ENCODE measurements at places on chromosomes 7 and 10.

DNA sequence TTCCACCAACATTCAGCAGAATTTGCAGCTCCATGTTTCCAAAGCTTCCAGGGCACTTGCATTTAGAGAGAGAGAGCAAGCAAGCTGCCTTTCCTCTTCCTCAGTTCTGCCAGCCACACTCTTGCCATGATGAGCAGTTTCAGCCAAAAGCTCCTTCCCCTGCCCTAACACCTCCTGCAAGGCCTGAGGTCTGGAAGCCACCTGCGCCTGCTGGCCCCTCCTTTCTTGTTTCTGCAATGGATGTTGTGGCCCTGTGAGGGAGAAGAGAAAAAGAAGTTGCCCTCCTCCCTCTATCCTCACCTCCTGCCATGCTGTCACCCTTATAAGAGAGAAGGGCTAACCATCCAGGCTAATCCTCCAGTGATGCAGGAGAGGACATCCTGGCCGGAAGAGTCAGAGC is 48.7 kb downstream of the IKZF1 start:
- DNase-seq, result no peak

DNA sequence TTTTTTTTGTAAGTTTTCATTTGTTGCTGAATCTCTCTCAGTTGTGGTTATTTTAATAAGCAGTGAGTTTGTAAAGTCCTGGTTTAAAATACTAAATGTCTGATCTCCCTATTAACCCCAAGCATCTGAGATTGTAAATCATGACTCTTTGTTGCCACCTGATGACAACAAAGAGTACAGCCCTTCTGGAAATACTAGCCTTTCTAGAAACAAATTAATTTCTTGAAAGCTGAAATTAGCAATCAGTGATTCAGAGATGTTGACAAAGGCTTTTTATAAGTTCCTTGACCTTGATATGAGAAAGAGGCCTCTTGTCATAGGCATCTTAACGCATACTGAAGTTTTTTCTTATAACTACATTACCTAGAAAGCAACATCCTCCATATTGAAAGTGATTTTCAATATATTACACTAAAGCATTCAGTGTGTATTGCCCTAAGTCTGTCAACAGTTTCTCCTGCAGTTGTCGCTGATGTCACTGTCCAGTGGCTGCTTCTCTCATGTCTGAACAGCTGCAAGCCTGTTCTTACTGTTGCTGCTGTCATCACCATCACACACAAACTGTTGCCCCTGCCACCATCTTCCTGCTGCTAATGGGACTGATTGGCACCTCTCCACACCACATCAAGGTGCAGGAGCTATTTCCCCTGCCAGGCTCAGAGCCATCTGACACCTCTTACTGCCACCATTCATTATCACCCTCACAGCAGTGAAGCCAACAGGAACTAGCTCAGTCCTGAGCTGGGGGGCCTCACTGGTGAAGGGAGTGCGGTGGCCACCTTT is 95.1 kb upstream of the LRGUK start:
- no peak for DNase-seq

- no peak for DNase-seq
Measured at GRCh38 chr10:128077155-128077875, 48.9 kb downstream of the MKI67 start.

- no peak for DNase-seq
Measured at GRCh38 chr7:82953324-82954027, 209.2 kb downstream of the PCLO start.

DNA sequence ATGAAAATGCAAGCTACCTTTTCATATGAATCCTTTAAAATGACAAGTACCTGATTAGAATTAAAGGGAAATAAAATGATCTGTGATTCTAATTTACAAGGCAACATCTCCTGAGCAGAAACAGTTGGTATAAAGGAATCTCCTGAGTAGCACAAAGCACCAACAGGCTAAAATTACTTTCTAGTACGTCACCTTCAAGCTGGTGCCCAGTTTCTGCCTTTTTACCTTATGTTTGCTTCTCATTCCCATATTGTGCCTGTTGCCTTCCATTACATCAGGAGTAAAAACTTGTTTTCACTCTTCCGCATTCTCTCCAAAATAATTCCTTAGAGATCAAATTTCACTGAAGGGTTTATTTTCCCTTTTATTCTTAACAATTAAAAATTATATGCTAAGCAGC is 587.1 kb upstream of the KCND2 start:
- no peak for DNase-seq

- DNase-seq, result no peak
Measured at GRCh38 chr7:95766657-95767056, 5.7 kb upstream of the DYNC1I1 start.

GRCh38 chr10:122498521-122498920 is 37.2 kb downstream of the HTRA1 start:
- DNase-seq, result no peak

DNA sequence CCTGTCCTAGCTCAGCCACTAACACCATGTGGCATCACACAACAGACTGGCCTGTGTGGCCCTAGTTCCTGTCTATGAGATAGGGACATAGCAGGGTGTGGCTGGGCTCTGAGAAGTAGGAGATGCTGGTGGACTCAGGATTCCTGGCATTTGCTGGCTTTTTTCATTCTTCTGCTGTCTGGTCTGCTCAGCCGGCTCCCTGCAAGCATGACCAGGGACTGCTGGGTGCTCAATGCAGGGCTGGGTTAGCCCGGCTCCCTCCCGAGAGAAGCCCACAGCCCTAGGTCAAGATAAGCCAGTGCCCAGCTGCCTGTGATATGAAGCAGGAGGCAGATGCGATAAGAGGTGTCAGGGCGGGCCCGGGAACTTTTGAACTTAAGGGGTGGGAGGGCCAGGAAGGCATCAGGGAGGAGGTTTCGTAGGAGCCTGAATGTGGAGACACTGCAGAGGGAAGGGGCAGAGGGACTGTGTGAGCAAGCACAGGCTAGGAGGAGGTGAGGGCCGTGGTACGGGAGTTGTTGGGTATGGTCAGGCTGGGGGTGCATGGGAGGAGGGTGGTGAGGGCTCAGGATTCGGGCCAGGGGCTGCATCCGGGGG is 3.5 kb downstream of the AQP1 start:
- DNase-seq, result no peak

- DNase-seq, result no peak
Measured at GRCh38 chr7:4136501-4137110, 545.5 kb upstream of the FOXK1 start.

GRCh38 chr7:99196536-99197258 is 11.2 kb downstream of the KPNA7 start:
- no peak for DNase-seq

- DNase-seq, result no peak
Measured at GRCh38 chr7:134874407-134874806, 95.0 kb downstream of the CALD1 start.

GRCh38 chr7:3196629-3197400 is 104.2 kb upstream of the SDK1 start:
- DNase-seq, result no peak

DNA sequence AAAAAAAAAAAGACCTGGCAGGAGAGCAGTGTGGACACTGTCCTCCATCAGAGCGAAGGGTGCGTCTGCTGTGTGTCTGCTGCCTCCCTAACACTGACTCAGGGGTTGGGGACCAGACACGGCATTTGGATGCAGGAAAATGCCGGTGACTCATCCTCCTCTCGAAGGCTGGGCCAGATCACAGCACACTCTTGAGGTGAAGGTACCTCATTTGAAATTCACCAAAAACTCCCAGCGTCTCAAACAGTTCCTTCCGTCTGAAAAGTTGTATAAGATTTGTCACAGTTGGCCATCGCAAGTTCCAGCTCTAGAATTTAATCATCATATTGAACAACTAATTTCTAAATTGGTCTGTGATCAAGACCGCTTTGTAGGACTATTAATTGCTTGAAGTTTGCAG is 118.1 kb upstream of the LYZL2 start:
- no peak for DNase-seq

DNA sequence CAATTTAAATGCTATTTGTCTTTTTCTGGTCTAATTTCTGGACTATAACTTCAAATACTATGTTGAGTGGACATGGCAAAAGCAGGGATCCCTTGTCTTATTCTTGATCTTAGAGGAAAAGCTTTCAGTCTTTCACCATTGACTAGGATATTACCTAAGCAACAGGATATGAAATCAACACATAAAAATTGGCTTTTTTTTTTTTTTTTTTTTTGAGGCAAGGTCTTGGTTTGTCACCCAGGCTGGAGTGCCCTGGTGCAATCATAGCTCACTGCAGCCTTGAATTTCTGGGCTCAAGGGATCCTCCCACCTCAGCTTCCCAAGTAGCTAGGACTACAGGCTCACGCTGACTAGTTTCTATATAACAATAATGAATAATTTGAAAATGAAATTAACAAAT is 90.8 kb downstream of the JMJD1C start:
- no peak for DNase-seq

DNA sequence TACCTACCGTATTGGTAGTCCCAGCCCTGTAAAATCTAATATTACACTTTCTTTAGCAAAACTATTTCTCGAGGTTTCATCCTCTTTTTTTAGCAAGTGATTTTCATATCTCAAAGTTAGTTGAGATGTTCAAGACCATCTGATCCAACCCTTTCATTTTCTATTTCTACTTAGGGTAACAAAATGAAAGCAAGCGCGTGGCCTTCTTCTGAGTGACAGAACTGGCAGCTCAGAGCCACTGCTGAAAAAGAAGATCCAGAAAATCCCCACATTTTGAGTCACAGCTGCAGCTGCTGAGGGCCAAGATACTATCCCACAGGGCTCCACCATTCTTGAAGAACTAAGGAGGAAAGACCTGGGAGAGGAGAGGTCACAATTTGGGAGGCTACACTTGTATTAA is 24.8 kb upstream of the ZNF800 start:
- no peak for DNase-seq

- DNase-seq, result no peak
Measured at GRCh38 chr10:122638106-122638505, 61.5 kb downstream of the C10orf120 start.

- DNase-seq, result no peak
Measured at GRCh38 chr10:43774234-43774769, 125.6 kb upstream of the ZNF32 start.

Measured in BJ (cell line).